ELR (cell line): ENCODE measurements at places on chromosomes 12 and 14.
A peak's percentile ranks its signal among the peaks of the same experiment; 100 is the strongest.

GRCh38 chr12:89708565-89709156 lies at the start of gene ATP2B1:
Gene ATP2B1 (minus strand): TSS chr12:89708838. CDS start chr12:89655886, 52,952 bp downstream.
- DNase-seq, result peak; percentile 90

- DNase-seq, result no peak
Measured at GRCh38 chr14:74349757-74350156, 1.5 kb downstream of the VRTN start.

DNA sequence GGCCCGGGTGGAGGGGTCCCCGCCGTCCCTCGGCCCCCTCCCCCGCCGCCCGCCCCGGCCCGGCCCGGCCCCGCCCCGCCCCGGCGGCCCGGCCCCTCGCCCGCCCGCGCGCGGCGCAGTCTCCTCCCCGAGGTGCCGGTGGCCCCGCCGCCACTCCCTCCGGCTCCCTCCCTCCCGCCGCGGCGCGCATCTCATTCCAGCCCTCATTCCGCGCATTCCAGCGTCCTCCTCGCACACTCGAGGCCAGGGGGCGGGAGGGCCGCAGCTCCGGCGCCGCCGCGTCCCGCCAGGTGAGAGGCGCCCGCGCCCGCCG lies at the start of gene TEAD4:
Gene TEAD4 (plus strand): TSS at position 206 of the 313 bp plus-strand sequence.
- peak; percentile 90 for DNase-seq

- no peak for DNase-seq
Measured at GRCh38 chr14:34172550-34173368, 221.9 kb upstream of the EGLN3 start.

GRCh38 chr12:126899926-126900792 lies 1366.8 kb upstream of the TMEM132C start:
- DNase-seq, result no peak

DNA sequence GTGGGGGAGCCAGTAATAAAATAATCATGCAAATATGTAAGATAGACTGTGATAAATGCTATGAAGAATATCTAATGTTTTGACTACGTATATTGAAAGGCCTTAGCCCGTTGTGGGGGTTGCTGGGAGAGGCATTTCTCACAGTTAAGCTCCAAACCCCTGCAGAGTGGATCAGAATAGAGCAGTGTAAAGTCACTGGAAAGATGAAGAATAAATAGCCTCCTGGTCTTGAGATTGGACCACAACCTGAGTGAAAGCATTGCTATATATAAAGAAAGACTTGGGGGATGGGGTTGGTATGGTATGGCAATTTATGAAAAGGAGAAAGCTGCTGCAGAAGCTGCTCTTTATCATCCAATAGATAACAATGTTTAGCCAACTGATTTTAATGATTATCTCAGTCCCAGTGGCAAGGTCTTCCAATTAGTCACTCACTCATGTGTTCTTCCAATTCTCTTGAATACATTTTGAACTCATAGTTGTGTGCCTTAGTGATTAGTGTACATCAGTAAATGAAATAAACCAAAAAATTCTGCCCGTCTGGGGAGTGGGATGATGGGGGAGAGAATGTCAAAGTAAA lies 10.2 kb downstream of the PLEKHA5 start:
- DNase-seq, result no peak

- no peak for DNase-seq
Measured at GRCh38 chr14:91170504-91171121, 56.7 kb downstream of the DGLUCY start.

DNA sequence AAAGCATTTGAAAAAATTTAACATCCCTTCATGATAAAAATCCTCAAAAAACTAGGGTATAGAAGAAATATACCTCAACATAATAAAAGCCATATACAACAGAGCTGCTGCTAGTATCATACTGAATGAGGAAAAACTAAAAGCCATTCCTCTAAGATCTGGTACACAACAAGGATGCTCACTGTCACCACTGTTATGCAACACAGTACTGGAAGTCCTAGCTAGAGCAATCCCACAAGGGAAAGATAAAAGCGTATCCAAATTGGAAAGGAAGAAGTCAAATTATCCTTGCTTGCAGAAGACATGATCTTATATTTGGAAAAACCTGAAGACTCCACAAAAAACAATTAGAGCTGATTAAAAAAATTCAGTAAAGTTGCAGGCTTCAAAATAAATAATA lies 114.9 kb downstream of the HELB start:
- DNase-seq, result no peak

DNA sequence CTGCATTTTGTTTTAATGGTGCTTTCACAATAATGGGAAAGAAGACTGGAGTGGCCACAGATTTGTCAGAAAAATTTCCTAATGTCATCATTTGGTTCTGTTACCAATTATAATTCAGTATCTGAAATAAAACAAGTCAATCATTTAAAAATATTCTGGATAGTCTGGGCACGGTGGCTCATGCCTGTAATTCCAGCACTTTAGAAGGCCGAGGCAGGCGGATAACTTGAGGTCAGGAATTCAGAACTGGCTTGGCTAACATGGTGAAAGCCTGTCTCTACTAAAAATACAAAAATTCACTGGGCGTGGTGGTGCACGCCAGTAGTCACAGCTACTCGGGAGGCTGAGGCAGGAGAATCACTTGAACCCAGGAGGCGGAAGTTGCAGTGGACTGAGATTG lies 4.0 kb upstream of the LIMA1 start:
- DNase-seq, result no peak

GRCh38 chr12:75685617-75686225 lies 174.3 kb upstream of the KRR1 start:
- no peak for DNase-seq

GRCh38 chr14:91317381-91318308 lies 73.1 kb upstream of the GPR68 start:
- no peak for DNase-seq
